ENCODE measurements at places on chromosomes 2 and 18. TPM values are rescaled to one million over a fixed set of nuclear protein-coding genes. Genes with fewer than 3 reads are reported as not detected.

DNA sequence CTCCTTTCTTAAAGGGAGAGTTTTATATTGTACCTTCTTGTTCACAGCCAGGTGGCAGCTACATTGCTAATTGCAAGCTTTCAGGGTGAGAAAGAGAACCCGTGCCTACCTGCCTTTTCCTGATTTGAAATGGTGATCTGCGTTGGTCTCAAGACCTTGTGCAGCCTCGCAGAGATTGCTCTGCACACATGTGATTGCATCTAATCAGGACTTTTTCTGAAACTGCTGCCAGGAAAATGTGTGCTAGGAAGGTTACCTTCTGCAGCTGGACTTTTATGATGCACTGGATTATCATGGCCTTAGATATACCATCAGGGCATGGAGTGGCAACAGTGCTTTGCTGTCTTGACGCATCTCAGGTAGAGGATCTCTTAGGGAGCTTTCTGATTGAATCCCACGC, 45.1 kb downstream of the AGAP1 start:
- DNase-seq = no peak

RESP18 gene
- total RNA-seq = not detected

- no peak for DNase-seq
Observed at GRCh38 chr2:98787700-98788099, 56.8 kb upstream of the MGAT4A start.

- no peak for DNase-seq
Observed at GRCh38 chr2:211737282-211737681, 801.3 kb downstream of the ERBB4 start.

- DNase-seq = peak; percentile 80
Observed at GRCh38 chr2:157838442-157839161, 37.5 kb downstream of the ACVR1 start.

MFF gene
- total RNA-seq = 126 TPM

IGFBP5 gene
- total RNA-seq = 0.48 TPM

GRCh38 chr2:156864753-156865152, 392.8 kb upstream of the GALNT5 start:
- no peak for DNase-seq

GRCh38 chr2:38284971-38285370, 92.1 kb downstream of the ATL2 start:
- no peak for DNase-seq

TWSG1 gene
- 14.4 TPM for total RNA-seq

GRCh38 chr18:48802543-48803290, 148.0 kb downstream of the SMAD7 start:
- no peak for DNase-seq

RAMP1 gene
- not detected for total RNA-seq

DSC2 gene
- total RNA-seq = 0.29 TPM

Data from SK-MEL-5 (cell line).